ENCODE measurements at places on chromosomes 2 and 18. TPM values are rescaled to one million over a fixed set of nuclear protein-coding genes. Genes with fewer than 3 reads are reported as not detected.

Gene TDRD15
- 0.13 TPM for total RNA-seq

Gene GGCX
- 36.6 TPM for total RNA-seq

Gene PPIL3
- 35.1 TPM for total RNA-seq

Gene GPR45
- not detected for total RNA-seq

Gene WDR54
- total RNA-seq: 14.0 TPM

Gene SELENOI
- 30.2 TPM for total RNA-seq

Gene RNU2-63P
- total RNA-seq: 10.3 TPM

Gene AFF3
- 14.2 TPM for total RNA-seq

Gene GREB1
- total RNA-seq: 6.5 TPM

Gene RPE
- 50.3 TPM for total RNA-seq

Gene SNRNP27
- total RNA-seq: 46.9 TPM

Gene STAT1
- 54.5 TPM for total RNA-seq

Gene HOXD9
- total RNA-seq: 4.9 TPM

Gene SIX2
- total RNA-seq: 3.6 TPM

Gene ITPRIPL1
- total RNA-seq: 2.8 TPM

Gene TUBA3E
- not detected for total RNA-seq

Gene DSG3
- not detected for total RNA-seq

Gene RASGRP3
- 16.0 TPM for total RNA-seq

Gene CNDP1
- total RNA-seq: 0.31 TPM

Gene RBM44
- 1.2 TPM for total RNA-seq

Gene EFR3B
- 13.2 TPM for total RNA-seq

Gene OR6B2
- 5.1 TPM for total RNA-seq

Gene MTA3
- total RNA-seq: 59.6 TPM

Gene GKN2
- total RNA-seq: not detected

Gene POTEI
- 0.27 TPM for total RNA-seq

Gene MRO
- total RNA-seq: 2.0 TPM

Gene NEU2
- not detected for total RNA-seq

Gene FKBP7
- 25.3 TPM for total RNA-seq

Gene FBLN7
- 2.3 TPM for total RNA-seq

Gene TYMS
- 1.8 TPM for total RNA-seq

Gene CHRNG
- total RNA-seq: not detected

Gene ERBB4
- 19.7 TPM for total RNA-seq

Gene KIF3C
- 56.6 TPM for total RNA-seq

Gene NCK2
- total RNA-seq: 31.0 TPM

Gene POTEC
- not detected for total RNA-seq

Gene KATNAL2
- total RNA-seq: 5.6 TPM

Gene DCDC2C
- total RNA-seq: 4.6 TPM

Gene DPP4
- 11.8 TPM for total RNA-seq

Gene TPO
- total RNA-seq: 4.5 TPM

Gene SFT2D3
- 4.5 TPM for total RNA-seq

Gene TMEM37
- 7.1 TPM for total RNA-seq

Gene AQP12A
- total RNA-seq: not detected

Gene STPG4
- total RNA-seq: 0.89 TPM

Gene TTN
- 16.3 TPM for total RNA-seq

Gene EFHD1
- 41.9 TPM for total RNA-seq

Gene MARCO
- 22.0 TPM for total RNA-seq

Gene CRYGD
- not detected for total RNA-seq

Gene SLC4A5
- 12.6 TPM for total RNA-seq

Data from sciatic nerve (tissue), 2 donors.